Activated CD8-positive, alpha-beta memory T cell treated with anti-CD3 and anti-CD28 coated beads, Interleukin-2, amount 10 ng/mL, durations not matched to agents 7 days and 5 days (primary cell): ENCODE measurements at places on chromosomes 4 and X. TPM values are rescaled to one million over a fixed set of nuclear protein-coding genes. Genes with fewer than 3 reads are reported as not detected.

The UFSP2 gene
- total RNA-seq, result 18.1 TPM

The IGSF1 gene
- not detected for total RNA-seq

GRCh38 chrX:93422693-93423092 is 250.7 kb downstream of the NAP1L3 start:
- no peak overlapping the region for H3K4me3 ChIP-seq
- H3K4me1 ChIP-seq, result no peaks in the 10 kb centered on the region
- H3K27ac ChIP-seq, result no peak overlapping the region
- no peaks in the 10 kb centered on the region for H3K27me3 ChIP-seq
- DNase-seq, result no peak

- DNase-seq, result no peak
- H3K4me3 ChIP-seq, result no peak overlapping the region
- no peaks in the 10 kb centered on the region for H3K36me3 ChIP-seq
- H3K4me1 ChIP-seq, result no peaks in the 10 kb centered on the region
- H3K27me3 ChIP-seq, result no peaks in the 10 kb centered on the region
These were observed 123.0 kb upstream of the MAMLD1 start for GRCh38 chrX:150239946-150240642.

DNA sequence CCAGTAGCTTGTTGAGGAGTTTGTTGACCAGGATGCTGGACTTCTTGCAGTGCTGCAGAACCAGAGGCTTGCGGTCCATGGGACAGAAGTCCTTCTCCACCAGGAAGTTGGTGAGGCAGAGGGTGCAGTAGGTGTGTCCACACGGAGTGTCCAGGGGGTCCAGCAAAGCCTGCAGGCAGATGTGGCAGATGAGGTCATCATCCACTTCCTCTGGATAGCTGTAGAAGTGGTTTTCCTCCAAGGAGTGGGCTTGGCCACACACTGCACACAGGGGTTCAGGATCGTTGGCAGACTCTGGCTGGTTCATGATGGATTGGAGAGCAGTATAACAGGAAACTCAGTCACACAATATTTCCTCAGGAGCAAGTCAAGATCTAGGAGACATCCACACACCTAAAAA is 17.6 kb downstream of the LNX1 start:
- no peaks in the 10 kb centered on the region for H3K27me3 ChIP-seq
- no peak overlapping the region for H3K27ac ChIP-seq
- no peak for DNase-seq
- H3K4me3 ChIP-seq, result no peak overlapping the region

- H3K36me3 ChIP-seq, result no peaks in the 10 kb centered on the region
- H3K4me1 ChIP-seq, result no peaks in the 10 kb centered on the region
- no peak overlapping the region for H3K27ac ChIP-seq
- no peak overlapping the region for H3K4me3 ChIP-seq
- DNase-seq, result no peak
- H3K27me3 ChIP-seq, result peaks cover 2% of the 10 kb centered on the region
These were observed 26.0 kb downstream of the CAPN6 start for GRCh38 chrX:111244235-111244750.

DNA sequence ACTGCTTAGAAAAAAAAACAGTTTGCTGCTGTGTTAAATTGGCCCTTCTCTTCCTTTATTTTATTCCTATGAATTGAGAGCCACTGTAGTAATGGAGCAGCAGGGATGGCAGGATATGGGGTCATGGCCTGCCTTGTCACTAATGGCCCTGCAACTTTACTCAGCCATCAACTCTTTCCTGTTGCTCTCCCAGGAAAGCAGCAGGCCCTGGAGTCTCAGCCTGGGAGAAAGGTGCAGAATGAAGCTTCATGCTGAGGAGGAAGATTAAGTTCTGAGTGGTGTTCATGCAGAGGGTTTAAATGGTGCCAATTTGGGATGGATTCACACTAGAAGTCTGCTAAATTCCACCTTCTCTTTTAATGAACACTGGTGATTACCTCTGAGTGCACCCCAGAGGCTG is 285.6 kb downstream of the GPAT3 start:
- H3K4me3 ChIP-seq, result no peak overlapping the region
- no peaks in the 10 kb centered on the region for H3K27me3 ChIP-seq
- no peaks in the 10 kb centered on the region for H3K4me1 ChIP-seq
- no peak for DNase-seq
- H3K36me3 ChIP-seq, result no peaks in the 10 kb centered on the region

DNA sequence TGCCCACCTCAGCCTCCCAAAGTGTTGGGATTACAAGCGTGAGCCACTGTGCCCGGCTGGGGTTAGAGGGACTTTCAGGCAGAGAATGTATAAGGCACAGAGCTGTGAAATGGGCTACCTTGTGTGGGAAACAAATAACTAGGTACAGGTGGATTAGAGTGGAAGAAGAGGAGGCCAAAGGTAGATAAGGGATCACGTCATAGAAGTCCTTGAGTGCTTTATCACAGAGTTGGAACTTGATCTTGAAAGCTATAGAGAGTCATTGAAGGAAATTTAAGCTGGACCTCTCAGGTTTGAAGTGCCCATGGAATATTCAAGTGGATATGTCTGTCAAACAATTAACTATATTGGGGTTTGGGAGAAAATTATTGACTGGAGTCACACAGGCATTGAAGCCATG is 8.4 kb downstream of the N4BP2 start:
- no peak overlapping the region for H3K4me3 ChIP-seq
- DNase-seq, result no peak
- H3K36me3 ChIP-seq, result peaks cover 40% of the 10 kb centered on the region

DNA sequence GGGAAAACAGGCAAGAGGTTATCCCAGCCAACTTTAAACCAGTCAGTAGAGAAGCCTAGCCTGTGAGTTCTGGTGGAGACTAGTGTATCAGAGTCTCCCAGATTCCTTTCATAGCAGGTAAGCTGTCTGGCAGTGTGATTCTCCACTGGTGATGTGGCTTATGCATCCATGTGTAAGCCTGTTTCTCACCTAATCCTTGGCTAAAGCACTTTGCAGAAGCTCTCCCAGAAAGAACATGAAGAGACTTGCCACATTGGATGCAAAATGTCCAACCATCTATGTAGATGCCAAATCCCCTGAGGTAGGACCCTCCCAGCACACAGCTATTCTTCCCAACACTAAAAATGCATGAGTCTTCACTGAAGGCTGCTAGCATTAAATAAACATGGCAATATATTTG is 111.7 kb downstream of the CHRNA9 start:
- peaks cover 5% of the 10 kb centered on the region for H3K4me1 ChIP-seq
- no peak overlapping the region for H3K4me3 ChIP-seq
- DNase-seq, result no peak
- H3K27ac ChIP-seq, result no peak overlapping the region

- peaks cover 6% of the 10 kb centered on the region for H3K27me3 ChIP-seq
- H3K36me3 ChIP-seq, result no peaks in the 10 kb centered on the region
These were observed 152.8 kb downstream of the ENPP6 start for GRCh38 chr4:184064877-184065276.

DNA sequence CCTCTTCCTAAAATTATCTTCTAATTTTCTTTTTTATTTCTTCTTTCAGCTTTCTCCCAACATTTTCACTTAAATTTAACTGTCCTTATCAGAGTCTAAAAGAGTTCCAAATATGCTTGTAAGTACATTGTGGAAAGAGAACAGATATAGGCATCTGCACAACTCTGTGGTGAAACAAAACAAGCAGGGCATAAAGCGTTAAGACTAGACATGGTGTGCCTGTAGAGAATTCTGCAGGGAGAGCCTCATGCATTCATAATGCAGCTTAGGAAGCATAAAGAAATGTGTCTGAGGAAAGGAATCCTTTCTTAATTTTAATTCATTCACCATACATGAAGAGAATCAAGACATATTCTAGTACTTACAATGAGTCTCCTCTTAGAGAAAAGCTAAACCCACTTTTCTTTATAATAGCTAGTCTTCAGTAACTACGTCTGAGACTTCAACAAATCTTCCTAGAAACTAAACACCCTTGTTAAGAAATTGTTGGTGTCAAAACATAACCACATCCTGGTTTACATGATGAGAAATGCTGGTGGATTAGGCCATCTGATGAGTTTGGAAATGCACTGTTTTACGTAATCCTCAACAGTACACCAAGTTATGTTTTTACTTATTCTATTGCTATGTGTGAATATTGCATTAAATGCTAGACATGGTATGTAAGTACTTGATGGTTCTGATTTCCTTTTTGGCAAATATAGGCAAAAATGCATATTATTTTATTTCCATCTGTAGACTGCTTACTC is 307.8 kb upstream of the GIMD1 start:
- peaks cover 3% of the 10 kb centered on the region for H3K4me1 ChIP-seq
- H3K4me3 ChIP-seq, result no peak overlapping the region
- H3K27me3 ChIP-seq, result no peaks in the 10 kb centered on the region
- no peak overlapping the region for H3K27ac ChIP-seq

DNA sequence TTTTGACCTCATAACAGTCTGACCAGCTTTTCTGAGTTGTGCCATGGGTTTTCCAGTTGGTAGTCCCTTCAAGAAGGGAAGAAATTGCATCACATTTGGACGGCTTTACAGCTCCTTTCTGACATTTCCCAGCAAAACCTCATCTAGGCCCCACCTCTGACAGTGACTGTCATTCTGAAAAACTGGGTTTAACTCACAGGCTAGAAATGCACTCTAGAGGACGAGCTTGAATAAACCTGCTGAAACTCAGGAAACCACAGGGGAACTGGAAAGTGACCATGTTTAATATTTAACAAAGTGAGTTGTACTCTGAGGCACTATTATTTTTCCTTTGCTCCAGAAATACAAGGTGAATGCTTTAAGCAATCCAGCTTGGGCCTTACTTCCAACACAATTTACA is 434.3 kb upstream of the RASGEF1B start:
- no peak overlapping the region for H3K4me3 ChIP-seq
- peaks cover 12% of the 10 kb centered on the region for H3K4me1 ChIP-seq
- peaks cover 17% of the 10 kb centered on the region for H3K27me3 ChIP-seq
- peak; percentile 67 for DNase-seq

- H3K36me3 ChIP-seq, result no peaks in the 10 kb centered on the region
- H3K4me3 ChIP-seq, result no peak overlapping the region
These were observed 411.2 kb upstream of the HS3ST1 start for GRCh38 chr4:11839889-11840288.

DNA sequence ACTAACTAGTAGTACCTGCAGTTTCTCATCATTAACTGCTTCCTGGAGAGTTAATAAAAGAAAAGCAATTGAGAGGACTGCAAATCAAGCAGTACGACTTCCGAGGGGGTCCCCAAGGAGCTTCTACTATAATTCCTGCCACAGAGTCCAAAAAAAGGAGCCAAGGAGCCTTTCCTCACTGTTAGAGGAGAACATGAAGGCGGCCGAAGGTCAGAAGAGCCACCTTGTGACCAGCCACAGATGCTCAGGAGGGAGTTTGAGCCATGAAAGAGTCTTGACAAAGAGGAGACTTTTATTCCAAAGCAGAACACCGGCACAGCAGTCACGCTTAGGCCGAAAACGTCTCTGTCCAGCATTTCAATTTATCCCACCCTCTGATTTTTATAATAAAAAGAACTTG is 62.2 kb downstream of the RELL1 start:
- H3K27ac ChIP-seq, result no peak overlapping the region
- no peak for DNase-seq
- no peaks in the 10 kb centered on the region for H3K4me1 ChIP-seq
- H3K4me3 ChIP-seq, result no peak overlapping the region

DNA sequence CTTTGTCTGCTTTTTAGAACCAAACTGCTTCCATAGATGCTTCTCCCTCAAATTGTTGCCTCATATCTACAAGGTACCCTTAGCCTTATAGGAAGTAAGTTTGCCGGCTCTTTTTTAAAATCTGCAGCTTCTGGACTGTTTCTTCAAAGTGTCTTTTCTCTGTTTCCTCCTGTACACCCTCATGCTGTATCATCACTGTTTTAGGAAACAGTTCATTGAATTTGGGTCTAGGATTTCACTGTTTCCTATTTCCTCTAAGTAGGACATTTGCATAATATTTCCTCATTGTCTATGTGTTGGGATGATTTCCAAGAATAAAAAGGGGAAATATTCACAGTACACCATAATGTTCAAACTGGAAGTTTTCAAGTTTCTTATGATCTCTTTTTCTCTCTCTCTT is 43.0 kb downstream of the BANK1 start:
- peaks cover 11% of the 10 kb centered on the region for H3K27me3 ChIP-seq
- no peak overlapping the region for H3K4me3 ChIP-seq
- no peaks in the 10 kb centered on the region for H3K4me1 ChIP-seq
- DNase-seq, result no peak

- H3K36me3 ChIP-seq, result no peaks in the 10 kb centered on the region
- no peak for DNase-seq
- no peak overlapping the region for H3K4me3 ChIP-seq
- H3K27me3 ChIP-seq, result peaks cover 15% of the 10 kb centered on the region
These were observed 154.7 kb downstream of the GATB start for GRCh38 chr4:151606061-151606460.

- DNase-seq, result no peak
- H3K36me3 ChIP-seq, result no peaks in the 10 kb centered on the region
- H3K4me3 ChIP-seq, result no peak overlapping the region
- H3K27ac ChIP-seq, result no peak overlapping the region
These were observed 672 bp upstream of the C1QTNF7 start for GRCh38 chr4:15427161-15427560.

DNA sequence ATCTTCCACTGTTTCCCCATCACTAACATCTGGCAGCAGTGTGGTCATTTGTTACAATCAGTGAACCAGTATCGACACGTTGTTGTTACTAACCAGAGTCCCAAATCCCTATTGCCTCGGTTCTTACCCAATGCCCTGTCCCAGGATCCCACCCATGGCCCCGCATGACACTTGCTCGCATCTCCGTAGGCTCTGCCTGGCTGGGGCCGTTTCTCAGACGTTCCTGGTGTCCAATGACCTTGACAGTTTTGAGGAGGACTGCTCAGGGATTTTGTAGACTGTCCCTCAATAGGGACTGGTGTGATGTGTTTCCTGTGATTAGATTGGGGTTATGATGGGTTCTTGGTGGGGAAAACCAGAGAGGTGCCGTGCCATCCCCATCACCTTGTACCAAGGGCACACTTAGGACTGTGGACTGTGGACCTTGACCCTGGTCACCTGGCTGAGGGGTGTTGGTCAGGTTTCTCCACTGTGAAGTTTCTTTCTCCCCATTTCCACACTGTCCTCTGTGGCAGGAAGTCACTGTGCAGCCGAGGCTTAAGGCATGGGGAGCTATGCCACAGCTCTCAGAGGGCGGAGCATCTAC is 108.4 kb downstream of the ADRA2C start:
- no peak overlapping the region for H3K27ac ChIP-seq
- no peak overlapping the region for H3K4me3 ChIP-seq
- H3K36me3 ChIP-seq, result peaks cover 9% of the 10 kb centered on the region
- DNase-seq, result no peak
- H3K4me1 ChIP-seq, result peaks cover 11% of the 10 kb centered on the region
